Right renal cortex interstitium (tissue), 3 donors: ENCODE measurements at places on chromosomes 3 and 15.

- DNase-seq, result no peak
These were observed 5.3 kb upstream of the NSMCE3 start for GRCh38 chr15:29274946-29275345.

- DNase-seq, result no peak
These were observed 11.7 kb downstream of the CHST13 start for GRCh38 chr3:126535636-126536035.

DNA sequence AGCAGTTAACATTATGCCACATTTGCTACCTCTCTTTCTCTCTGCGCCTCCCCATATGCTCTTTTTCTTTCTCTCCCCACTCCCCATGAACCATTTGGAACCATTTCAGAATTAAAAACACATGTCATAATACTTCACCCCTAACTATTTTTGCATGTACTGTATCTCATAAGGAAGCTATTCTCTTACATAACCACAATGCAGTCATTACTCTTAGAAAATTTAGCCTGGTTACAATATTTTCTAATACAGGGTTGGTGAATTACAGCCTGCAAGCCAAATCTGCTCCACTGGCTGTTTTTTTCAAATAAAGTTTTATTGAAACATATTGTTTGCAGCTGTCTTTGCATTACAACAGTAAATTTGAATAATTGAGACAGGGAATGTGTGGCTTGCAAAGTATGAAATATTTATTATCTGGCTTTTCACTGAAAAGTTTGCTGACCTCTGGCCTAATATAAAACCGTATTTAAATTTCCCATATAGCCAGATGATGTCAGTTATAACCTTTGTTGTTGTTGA lies 62.8 kb downstream of the SGO1 start:
- DNase-seq, result no peak

- no peak for DNase-seq
These were observed 235.4 kb downstream of the FHIT start for GRCh38 chr3:61015859-61016258.

GRCh38 chr3:156620260-156620659 lies 54.1 kb upstream of the TIPARP start:
- no peak for DNase-seq

DNA sequence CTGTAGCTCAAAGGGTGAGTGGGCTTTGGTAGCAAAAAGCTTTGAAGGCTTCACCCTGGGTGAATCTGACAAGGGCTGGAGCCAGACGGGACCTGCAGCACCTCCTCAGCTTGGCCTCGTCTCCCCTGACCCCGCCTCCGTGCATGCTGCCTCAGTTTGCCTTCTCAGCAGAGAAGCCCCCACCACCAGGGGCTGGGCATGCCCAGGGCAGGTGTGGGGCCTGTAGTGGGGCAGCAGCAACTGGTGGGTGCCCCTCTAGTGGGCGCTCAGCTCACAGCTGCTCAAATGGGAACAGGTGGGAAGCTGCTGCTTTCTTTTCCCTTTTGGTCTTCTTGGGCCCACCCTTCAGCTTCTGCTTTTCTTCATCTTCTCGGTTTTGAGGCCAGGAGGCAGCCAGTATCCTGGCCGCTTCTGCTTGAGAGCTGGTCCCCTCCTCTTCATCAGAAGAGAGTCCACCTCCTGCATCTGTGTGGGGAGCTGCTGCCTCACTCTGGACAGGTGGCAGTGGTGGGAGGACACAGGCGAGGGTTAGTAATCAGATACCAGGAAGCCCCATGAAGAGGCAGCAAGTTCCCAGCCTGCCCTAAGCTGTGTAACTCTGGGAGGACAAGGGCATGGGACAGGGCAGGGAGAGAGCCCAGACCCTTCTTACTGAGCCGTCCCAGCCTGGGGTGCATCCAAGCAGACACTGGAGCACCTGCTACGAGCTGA lies 21.0 kb downstream of the TMEM43 start:
- DNase-seq, result no peak

- no peak for DNase-seq
These were observed 47.4 kb downstream of the TJP1 start for GRCh38 chr15:29774900-29775299.
